ENCODE measurements at places on chromosomes 6 and 20.
A peak's percentile ranks its signal among the peaks of the same experiment; 100 is the strongest.

GRCh38 chr6:162922563-162923166, 194.9 kb downstream of the PACRG start:
- DNase-seq = no peak

GRCh38 chr6:81752084-81752920, at the start of gene TENT5A:
Gene TENT5A, minus strand, starts transcription at chr6:81752681. Its CDS starts 540 bp downstream, at chr6:81752141.
- DNase-seq = peak; percentile 66

DNA sequence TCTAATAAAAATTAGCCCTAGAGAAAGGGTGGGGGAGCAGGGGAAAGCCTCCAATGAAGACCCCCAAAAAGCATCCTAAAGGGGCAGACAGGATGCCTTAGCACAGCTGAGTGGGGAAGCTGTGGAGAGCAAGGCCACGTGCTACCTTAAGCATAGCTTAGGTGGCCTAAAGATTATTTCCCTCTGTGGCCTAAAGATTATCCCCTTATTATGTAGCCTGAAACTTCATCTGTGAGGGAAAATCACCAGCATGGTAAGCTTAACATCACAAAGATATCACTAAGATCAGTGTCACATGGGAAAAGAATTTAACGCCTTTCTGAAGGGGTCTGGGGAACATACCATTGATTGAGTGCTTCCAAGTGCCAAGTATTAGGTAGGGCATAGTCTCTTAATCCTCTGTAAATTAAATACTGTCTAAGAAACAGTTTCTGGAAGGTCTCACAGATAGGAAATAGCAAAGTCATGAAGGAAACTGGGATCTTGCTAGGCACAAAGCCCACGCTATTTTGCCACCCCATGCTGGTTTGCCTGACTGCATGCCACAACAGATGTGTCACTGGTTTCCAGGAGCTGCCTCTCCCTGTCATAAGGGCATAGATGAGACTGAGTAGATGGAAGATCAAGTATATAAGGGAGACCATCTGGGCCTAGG, 170.0 kb downstream of the HACE1 start:
- DNase-seq = no peak

- DNase-seq = no peak
Observed at GRCh38 chr20:13286607-13287006, 65.5 kb downstream of the ISM1 start.

DNA sequence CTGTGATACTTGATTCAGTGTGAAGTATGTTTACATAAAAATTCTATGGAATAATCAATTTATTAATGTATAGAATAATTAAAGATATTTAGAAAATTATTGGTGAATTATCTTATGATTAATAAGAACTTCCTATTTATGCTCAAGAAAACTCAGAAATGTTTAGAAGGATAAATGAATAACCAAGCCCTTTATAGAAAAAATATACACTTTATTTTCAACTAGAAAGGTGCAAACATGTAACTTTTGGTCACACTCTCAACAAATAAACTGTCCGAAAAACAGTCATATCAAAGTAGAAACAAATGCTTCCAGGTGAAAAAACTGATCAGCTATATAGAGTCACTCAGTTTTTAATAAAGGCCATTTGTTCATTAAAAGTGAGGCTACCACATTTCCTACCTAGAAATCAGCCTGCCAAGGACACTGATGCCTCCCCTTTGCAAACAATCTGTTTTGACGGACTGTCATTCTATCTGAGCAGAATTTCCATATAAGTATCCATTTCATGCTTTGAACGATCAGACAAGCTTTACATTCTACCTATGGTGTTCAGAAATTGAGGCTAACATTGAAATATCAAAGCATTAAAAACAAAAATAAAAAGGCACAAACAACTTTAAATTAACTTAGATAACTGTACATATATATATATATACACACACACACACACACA, 3.0 kb downstream of the CCN2 start:
- DNase-seq = no peak

DNA sequence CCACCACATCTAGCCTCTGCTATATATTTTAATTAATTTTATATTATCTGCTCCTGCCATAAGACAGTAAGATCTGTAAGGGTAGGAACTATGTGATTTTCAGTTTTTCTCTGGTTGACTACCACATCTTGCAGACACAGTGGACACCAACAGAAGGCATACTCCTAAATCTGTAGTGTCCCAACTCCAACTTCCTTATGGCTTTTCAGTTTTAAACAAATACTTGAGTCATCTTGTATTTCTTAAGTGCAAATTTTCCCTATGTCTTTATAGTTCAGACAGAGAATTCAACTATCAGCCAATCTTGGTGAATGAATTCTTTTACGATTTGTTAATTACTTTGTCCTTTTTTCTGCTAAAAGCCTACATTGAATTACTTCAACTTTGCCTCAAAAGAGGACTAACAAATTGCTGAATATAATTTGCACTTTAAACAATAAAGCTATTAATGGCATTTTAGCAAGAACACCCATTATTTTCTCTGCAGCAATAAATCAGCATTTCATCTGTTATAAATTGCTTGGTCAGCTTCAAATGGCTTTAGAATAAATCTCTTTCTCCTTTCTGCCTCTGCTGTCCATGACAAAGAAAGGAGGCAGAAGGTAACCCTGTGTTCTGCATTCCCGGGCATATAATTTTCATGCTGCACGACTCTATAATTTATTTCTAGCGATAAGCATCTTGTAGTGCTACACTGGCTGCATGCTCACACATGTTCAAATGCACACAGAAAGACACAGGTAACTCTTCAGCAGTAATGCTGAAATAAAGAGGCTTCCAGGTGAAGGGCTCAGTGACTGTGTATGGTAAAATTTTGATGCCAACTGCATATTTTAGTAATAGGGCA, 144.8 kb downstream of the BACH2 start:
- DNase-seq = no peak

DNA sequence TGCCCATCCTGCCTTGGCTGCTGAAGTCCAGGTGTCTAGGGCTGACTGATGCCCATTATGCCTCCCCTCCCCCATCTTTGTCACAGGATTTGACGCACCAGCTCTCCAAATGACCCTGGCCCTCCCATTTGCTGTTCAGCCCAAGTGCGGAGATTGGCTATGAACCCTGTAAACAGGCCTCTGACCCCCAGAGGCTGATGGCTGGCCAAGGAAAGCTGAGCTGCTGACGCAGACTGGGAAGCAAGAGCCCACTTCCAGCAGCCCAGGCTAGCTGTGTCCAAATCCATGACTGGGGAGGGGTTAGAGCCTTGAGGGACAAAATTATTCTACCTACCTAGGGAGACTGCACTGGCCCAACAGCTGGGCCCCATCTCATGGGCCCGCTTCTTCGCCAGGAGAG, 797 bp upstream of the GNRH2 start:
- no peak for DNase-seq

DNA sequence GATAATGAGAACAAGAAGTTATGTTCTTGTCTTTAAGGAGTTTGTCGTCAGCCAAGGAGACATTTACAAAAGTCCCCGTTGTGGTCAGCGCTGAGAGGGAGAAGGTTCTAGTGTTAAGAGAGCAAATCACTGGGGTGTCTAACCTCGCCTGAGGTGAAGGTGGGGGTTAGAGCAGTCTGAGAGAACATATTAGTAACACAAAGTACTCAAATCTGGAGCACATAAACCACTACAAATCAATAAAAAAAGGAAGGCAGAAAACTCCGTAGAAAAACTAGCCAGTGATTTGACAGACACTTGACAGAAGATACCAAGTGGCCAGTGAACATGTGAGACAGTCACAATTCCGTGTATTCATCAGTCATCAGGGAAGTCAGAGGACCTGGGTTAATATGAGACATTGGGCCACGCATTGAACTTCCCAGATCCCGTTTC, 45.4 kb downstream of the CDS2 start:
- DNase-seq = no peak

DNA sequence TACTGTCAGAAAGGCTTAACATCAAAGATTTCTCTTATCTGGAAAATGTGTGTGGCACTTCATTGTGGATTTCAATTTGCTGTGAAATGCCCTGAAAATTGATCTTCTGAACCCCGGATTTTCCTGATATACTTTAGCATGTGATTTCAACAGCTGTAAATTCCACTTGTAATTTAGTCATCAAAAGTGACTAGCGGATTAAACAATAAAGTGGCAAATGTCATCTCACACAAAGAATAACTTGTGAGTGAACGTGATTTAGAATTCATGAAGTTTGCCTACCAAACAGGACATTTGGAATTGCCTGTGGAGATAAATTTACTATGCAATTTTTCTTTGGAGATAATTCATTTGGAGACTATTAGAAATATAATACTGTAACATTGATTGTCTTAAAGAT, 601.6 kb downstream of the COL12A1 start:
- no peak for DNase-seq

GRCh38 chr6:6781873-6782227, 193.3 kb downstream of the LY86 start:
- no peak for DNase-seq

DNA sequence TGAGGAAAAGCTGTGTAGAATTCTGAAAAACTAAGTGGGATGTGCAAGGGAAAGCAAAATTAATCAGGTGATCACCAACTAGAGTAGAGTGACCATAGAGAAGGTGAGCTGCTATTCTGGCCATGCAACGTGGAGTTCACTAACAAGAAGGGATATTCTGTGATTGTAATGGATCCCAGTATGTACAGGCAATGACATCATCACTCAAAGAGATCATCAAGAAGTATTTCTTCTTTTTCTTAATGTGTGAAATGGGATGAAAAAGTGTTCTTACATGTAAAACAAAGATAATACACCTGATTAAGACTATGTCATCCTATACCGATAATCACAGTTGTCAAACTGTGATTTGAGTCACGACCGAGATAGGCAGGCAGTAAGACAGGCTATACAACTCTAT, 101.2 kb downstream of the SMPDL3A start:
- DNase-seq = no peak

DNA sequence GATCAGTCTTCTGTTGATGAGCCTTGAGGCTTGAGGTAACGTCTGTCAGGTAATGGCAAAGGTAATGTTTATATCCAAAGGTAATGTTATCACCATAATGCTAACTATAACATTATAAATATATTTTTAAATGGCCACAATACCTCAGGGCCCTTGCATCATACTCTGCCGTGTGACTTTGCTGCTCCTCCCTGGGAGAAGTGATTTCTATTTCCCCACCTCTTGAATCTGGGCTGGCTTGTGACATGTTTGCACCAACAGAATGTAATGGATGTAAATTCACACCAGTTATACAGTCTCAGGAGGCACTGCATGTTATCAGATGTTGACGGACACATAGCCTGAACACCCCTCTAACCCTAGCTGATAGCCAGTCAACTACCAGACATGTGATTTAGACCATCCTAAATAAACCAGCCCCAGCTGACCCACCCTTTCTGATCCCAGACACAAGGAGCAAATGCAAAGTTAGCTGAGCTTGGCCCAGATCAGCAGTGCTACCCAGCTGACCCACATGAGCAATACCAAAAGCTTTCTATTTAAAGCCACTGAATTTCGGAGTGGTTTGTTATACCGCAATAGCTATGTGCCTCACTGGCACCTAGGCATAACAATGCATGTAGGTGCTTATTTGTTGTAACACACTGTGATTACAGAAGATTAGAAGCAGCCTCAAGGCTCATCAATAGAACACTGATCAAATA, 93.8 kb upstream of the SIRPA start:
- no peak for DNase-seq

GRCh38 chr6:101401171-101401570, 7.7 kb downstream of the GRIK2 start:
- DNase-seq = no peak

GRCh38 chr6:148223424-148223842, 119.2 kb upstream of the SASH1 start:
- no peak for DNase-seq

GRCh38 chr6:71913444-71914234, 27.3 kb downstream of the RIMS1 start:
- no peak for DNase-seq

- DNase-seq = no peak
Observed at GRCh38 chr20:8363970-8364733, 232.1 kb downstream of the PLCB1 start.

DNA sequence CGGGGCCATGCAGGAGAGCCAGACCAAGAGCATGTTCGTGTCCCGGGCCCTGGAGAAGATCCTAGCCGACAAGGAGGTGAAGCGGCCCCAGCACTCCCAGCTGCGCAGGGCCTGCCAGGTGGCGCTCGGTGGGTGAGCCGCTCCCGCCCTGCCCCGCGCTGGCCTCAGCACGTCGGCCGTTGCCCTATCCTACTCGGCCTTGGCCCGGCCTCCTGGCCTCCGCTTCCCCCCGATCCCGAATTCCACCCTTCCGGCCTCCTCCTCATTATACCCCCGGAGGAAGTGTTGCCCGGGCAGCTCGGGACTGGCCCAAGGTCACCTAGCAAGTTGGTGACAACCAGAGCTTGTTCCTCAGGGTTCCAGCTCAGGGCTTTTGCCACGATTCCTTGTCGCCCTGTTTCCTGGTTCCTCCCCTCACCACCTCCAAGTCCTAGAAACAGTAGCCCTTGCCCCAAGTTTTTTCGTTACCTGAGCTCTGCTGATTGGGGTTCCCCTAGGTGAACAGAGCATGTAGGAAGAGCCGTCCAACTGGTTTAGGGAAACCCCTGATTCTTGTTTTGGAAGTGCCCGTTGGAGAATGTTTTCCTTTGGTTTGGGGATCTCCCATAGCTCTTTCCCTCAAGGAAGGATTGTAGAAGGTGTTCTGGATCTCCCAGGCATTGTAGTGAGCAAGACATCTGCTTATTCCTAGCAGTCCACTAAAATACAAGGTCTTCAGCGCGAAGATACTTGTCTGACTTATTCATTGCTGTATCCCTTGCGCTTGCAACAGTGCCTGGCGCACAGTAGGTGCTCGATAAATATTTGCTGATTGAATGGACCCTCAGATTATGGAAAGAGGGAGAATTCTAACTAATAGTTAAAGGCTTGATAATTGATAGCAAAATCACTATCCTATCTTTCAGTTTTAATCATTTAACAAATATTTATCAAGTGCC, 641 bp downstream of the ARFGEF2 start:
- no peak for DNase-seq

DNA sequence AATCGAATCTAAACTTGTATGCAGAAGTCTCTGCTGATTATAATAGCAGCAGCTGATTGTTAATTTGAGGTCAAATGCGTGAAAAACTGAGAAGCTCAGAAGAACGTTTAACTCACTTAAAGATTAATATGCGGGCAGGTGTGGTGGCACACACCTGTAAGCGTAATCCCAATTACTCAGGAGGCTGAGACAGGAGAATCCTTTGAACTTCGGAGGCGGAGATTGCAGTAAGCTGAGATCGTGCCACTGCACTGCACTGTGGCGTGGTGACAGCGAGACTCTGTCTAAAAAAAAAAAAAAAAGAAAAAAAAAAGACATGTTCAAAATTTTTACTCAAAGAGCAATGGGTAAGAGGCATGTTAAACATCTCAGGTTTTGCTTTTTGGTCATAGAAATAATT, 1370.8 kb downstream of the GRIK2 start:
- no peak for DNase-seq

Measured in stimulated activated CD4-positive, alpha-beta T cell treated with anti-CD3 and anti-CD28 coated beads, TNF-alpha, amount 100 ng/mL, for 24 hours (primary cell).